HT1080 (cell line): ENCODE measurements at places on chromosomes 4 and X. TPM values are rescaled to one million over a fixed set of nuclear protein-coding genes. Genes with fewer than 3 reads are reported as not detected.

DNA sequence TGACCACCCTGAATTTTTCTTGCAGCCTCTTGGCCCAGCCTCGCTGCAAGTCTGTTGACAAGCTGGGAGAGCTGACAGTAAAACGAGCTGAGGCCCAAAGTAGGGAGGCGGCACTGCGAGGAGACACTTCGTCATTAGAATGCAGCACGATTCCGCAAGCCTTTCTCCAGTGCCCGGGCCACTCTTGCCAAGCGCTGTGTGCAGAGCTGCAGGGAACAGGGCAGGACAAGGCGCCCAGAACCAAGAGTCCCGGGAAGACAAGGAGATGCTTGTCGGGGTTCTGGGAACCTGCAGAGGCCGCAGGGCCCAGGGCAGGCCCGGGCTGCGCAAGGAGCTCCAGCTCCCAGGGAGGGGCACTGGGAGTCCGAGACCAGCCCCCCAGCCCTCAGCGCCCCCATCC is 187.1 kb downstream of the BCOR start:
- no peak for DNase-seq

DNA sequence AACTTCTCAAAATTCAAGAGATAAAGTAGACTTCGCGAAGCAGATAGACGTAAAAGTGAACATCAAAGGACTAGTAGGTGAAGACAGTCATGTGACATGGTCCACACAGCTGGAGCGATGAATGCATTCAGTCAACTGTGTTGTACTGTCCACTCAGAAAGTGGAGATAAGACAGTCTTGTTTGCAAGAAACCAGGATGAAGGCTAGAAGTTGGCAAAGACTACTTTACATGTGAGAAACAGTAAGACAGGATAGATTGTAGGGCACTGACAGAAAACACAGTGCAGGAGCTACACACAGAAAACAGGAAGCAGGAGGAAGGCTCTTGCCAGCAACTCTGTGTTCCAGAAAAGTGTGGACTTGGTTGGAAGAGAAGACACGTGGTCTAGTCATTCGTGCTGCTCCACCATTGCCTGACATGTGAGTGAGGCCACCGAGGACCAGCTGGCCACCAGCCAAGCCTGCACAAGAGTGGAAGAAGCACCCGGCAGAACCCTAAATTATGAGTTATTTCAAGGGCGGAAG is 78.9 kb downstream of the FAT1 start:
- no peak for DNase-seq

The SPANXA2 gene
- total RNA-seq: 0.23 and 0.34 TPM in 2 replicates

DNA sequence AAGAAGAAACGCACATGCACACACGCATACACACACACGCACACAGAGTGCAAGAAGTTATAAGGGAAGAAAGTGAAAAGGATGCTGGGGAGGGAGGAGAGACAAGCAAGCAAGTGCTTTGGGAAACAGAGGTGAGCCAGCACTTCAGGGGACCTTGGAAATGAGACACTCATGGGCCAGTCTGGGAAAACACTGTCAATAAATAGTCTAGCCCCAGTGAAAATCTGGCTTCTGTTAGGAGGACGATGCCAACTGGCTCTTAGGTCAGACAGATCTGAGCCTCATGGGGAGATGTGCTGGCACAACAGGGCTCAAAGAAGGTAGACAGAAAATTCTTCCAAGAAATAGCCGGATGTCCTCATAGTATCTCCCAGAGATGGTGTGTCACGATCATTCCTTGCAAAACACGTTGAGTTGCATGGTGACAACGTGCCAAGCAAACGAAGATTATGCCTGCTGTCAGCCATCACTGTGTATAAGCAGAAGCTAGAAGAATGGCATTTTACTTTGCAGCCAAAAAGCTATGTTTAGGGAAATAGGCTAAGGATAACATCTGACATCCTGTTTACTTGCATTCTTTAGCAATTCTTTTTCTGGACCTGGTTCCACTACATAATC is 557 bp upstream of the ARHGEF6 start:
- no peak for DNase-seq

GRCh38 chr4:97770222-97770621 is 373.1 kb downstream of the STPG2 start:
- no peak for DNase-seq

- no peak for DNase-seq
Measured at GRCh38 chr4:57249083-57249482, 138.9 kb upstream of the IGFBP7 start.

The NKRF gene
- total RNA-seq: 7.7 and 9.6 TPM in 2 replicates

- DNase-seq: no peak
Measured at GRCh38 chrX:103477496-103477895, 41.8 kb downstream of the RAB40A start.

DNA sequence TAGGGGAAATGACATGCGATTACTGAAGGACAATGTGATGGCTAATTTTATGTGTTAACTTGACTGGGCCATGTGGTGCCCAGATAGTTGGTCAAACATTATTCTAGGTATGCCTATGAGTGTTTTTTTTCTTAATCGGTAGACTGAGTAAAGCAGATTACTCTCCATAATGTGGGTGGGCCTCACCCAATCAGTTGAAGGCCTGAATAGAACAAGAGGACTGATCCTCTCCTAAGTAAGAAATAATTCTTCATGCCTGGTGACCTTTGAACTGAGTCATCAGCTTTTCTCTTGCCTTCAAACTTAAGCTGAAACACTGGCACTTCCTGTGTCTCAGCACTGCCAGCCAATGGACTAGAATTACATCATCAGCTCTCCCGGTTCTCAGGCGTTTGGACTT is 164.0 kb upstream of the FGF13 start:
- peak; percentile 11 for DNase-seq

The CCNQ gene
- total RNA-seq: 74.4 and 82.3 TPM in 2 replicates

DNA sequence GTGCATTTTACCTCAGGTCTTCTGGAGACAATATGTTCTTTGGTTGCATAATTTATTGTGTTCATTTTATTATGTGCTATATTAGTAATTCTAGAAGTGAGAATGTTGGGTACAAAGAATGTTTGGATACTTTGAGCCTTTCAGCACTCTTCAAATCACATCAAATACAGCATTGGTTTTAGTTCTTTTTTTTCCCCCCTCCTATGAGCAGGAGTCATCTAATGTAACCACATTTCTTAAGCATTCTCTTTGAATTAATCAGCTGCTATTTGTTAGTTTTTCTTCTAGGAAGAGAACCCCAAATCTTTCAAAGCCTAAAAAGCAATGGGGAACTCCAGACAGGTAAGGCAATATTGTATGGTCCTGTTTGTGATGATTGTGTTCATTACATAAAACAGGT is 46.7 kb downstream of the ARL9 start:
- no peak for DNase-seq

The KLHL4 gene
- total RNA-seq: 5.3 and 8.5 TPM in 2 replicates

- no peak for DNase-seq
Measured at GRCh38 chr4:55386840-55387239, 8.9 kb upstream of the TMEM165 start.

The HPGD gene
- total RNA-seq: 0.30 and 1.6 TPM in 2 replicates

GRCh38 chr4:48234575-48234974 is 35.1 kb downstream of the TEC start:
- no peak for DNase-seq

DNA sequence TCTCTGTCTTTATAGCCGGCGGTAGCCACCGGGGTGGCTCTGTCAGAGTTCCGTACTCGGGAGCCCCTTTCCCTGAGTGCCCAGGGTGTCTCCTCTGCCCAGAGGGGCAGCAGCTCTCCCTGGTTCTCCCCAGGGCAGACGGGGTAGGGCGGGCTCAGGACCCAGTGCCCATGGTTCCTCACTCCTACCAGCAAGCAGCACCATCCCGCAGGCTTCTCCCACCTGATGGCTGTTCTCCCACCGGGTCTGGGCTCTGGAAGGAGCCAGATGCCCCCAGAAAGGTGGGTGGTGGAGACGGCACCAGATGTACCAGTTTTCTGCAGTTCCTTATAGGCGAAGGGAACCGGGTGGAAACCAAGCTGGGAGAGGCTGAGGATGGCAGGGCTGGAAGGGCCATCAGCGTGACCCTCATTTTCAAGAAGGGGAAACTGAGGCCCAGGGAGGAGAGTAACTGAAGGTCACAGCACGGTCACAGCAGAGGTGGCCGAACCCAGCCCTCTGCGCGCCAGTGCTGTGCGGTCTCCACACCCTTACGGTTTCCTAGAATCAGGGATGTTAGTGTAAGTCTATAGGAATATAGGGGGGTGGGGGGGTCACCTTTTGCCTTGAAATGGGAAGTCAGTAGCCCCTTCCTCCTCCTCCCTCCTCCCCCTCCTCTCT is 198.7 kb downstream of the AFAP1 start:
- DNase-seq: no peak

The TMSB15B gene
- 2.5 and 4.3 TPM in 2 replicates for total RNA-seq

The HNRNPDL gene
- 288 and 338 TPM in 2 replicates for total RNA-seq

The TMEM144 gene
- total RNA-seq: not detected in 2 replicates

The CFI gene
- 0.08 TPM in 1 of 2 replicates, not detected in the other for total RNA-seq

DNA sequence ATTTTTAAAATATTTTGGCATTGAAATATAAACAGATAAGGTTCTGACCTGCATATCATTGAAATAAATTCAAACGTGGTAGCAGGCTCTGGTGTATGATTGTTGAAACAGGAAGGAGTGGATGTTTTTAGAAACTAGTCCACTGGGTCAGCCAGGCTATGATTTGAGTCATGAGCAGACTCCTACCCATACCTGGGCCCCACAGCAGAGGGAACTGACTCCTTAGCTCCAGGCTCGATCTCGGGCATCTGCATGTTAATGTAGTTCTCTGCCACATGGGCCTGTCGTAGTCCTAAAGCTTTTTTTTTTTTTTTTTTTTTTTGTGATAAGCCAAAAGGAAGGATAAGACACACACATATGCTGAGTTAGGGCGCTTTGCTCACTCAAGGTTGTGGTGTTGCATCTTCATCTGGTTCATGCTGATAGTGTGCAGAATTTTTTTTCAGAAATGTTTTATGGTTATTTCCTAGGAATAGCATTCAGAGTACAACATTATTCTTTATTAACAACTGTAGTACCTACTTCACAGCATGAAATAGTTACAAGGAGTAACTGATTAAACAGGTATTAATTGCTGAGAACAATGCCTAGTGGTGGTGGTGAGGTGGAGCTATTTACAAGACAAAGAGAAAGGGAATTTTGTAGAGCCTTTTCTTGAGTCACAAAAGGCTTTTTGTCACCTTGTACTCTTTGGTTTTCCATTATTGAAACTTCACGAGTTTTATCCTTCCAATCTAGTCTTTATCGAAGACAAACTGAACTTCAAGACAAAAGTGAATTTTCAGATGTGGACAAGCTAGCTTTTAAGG is 27.3 kb downstream of the OFD1 start:
- no peak for DNase-seq

- no peak for DNase-seq
Measured at GRCh38 chrX:15681433-15681832, 16.8 kb upstream of the CLTRN start.

DNA sequence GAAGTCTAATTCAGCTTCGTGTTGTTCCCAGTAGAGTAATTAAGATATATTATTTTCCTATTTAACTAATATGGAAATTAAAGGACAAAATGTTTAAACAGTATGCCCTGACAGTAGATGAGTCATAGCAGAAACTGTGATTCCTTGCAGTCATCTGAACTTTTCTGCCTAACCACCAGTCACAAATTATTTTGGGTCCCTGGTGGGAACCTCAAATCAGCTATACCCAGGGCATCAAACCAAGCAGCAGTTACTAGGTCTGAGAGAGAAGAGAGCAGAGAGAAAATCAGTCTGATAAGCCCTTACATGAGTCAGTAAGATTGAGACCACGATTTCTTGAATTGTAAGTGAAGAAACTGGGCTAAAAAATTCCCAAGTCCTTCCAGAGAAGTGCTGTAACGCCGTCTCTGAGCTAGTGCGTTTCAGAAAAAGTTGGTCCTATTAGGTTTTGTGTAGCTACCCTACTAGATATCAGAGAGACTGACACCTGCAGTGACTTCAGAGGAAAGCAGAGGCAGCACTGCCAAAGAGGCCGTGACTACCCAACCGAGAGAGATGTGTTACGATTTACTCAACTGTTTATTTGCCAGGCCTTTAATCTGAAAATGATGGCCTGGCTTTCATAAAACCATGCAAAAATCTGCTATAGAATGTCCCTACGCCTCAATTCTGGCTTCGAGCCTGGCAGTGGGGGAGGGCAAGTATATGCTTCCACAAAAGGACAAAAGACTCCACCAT is 21.7 kb upstream of the GPM6A start:
- DNase-seq: no peak

DNA sequence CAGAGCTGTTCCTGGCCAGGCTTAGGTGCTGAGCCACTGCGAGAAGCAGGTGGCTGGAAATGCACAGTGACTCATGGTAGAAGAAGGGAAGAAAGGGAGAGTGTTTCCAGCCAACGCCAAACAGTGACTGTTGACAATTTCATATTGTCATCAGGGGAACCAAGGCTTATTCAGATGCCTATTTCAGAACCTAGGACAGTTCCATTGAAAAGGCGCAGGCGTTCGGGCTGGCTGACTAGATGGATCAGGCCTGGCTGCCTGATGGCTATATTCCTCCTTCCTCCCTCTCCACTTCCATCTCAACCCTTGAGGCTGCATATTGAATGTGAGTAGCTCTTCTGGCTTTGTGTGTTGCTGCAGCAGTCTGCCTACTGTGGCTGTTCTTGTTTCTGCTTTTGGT is 73.0 kb upstream of the FRMPD4 start:
- DNase-seq: peak; percentile 36

The HTATSF1 gene
- total RNA-seq: 48.6 and 61.1 TPM in 2 replicates

The IRS4 gene
- not detected in 2 replicates for total RNA-seq

- DNase-seq: no peak
Measured at GRCh38 chr4:25440478-25441030, 63.5 kb downstream of the ANAPC4 start.

DNA sequence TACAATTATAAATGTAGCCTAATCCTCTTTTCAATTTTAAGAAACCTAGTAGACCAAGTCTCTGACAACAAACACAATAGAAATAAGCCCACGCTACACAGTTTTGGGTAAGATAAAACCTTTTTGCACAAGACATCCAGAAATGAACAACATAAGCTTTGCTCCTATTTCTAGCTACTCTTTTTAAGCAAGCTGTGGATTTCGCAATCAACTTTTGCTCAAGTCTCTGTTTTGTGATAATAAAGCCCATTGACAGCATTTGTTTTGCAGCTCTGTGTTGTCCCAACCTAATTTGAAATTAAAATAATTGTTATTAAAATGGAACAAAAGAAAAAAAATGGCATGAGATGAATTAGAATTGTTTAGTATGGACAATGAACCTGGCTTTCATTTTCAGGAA is 287.9 kb upstream of the PUDP start:
- DNase-seq: no peak

- peak; percentile 39 for DNase-seq
Measured at GRCh38 chr4:25487155-25487554, 110.1 kb downstream of the ANAPC4 start.

The CPE gene
- total RNA-seq: 9.3 and 11.4 TPM in 2 replicates

DNA sequence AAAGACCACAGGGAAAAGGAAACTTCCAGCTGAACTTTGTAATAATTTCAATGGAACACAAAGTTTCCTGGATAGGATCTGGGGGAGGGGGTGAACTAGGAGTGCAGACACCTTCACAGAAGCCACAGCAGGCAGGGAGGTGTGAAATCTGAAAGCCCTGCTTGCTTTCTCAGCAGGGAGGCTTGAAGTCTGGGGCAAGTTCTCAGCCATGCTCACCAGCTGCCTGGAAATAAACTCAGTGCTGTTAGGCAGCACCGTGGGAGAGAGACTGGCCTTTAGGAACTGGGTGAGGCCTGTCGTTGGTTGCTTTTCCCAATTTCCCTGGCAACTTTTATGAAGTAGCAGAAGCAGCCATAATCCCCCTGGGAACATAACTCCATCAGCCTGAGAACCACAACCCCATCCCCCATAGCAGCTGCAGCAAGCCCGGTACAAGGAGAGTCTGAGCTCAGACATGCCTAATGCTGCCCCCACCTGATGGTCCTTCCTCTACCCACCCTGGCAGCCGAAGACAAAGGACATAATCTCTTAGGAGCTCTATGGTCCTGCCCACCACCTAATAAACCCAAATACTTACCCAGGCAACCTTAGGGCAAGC is 39.2 kb upstream of the NMU start:
- no peak for DNase-seq

The GATA1 gene
- total RNA-seq: not detected in 2 replicates
